ENCODE measurements at places on chromosomes 12 and 14.

DNA sequence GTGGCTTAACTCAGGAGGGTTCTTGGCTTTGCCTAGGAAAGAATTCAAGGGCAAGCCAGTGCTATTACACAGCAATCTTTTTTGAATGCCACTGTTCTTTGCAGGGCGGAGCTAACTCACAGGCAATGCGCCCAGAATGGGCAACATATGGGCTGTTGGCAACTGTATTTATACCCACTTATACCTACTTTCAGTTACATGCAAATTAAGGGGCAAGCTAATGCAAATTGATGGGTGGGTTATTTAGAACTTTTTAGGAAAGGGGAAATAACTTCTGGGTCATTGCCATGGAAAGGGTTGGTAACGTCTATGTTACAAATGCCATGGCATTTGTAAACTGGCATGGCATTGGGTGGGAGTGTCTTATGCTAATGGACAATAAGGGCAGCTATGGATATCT lies 85.4 kb downstream of the C12orf50 start:
- no peak for DNase-seq

GRCh38 chr12:14664434-14665023 lies 31.9 kb downstream of the GUCY2C start:
- DNase-seq = peak; percentile 17

- no peak for DNase-seq
Observed at GRCh38 chr12:107840186-107840585, 65.7 kb downstream of the ASCL4 start.

GRCh38 chr14:101037021-101037817 lies 133.7 kb upstream of the RTL1 start:
- DNase-seq = no peak

DNA sequence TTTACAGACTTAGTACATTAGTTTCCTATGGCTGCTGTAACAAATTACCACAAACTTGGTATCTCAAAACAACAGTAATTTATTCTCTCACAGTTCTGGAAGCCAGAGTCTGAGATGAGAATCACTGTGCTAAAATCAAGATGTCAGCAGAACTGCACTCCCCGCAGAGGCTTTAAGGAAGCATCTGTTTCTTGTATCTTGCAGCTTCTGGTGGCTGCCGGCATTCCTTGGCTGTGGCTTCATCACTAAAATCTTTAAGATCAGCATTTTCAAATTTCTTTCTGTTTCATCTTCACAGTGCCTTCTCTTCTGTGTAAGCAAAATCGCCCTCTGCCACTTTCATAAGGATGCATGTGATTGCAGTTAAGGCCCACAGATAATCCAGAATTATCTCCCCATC lies 9.4 kb downstream of the STON2 start:
- DNase-seq = no peak

GRCh38 chr12:121060149-121061001 lies 21.3 kb upstream of the OASL start:
- peak; percentile 61 for DNase-seq

DNA sequence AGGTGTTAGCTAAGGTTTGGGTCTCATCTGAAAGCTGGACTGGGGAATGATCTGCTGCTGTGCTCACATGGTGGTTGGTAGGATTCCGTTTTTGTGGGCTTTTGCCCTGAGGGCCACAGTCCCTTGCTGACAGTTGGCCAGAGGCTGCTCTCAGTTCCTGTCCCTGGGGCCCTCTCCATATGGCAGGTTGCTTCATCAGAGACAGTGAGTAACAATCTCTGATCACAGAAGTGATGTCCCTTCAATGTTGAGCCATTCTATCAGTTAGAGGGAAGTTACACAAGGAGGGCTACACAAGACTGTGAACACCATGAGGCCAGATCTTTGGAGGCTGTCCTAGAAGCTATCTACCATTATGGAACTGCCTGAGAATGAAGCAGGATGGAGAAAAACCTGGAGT lies 137.2 kb downstream of the AACS start:
- no peak for DNase-seq

- DNase-seq = no peak
Observed at GRCh38 chr12:94571556-94571955, 78.8 kb downstream of the TMCC3 start.

DNA sequence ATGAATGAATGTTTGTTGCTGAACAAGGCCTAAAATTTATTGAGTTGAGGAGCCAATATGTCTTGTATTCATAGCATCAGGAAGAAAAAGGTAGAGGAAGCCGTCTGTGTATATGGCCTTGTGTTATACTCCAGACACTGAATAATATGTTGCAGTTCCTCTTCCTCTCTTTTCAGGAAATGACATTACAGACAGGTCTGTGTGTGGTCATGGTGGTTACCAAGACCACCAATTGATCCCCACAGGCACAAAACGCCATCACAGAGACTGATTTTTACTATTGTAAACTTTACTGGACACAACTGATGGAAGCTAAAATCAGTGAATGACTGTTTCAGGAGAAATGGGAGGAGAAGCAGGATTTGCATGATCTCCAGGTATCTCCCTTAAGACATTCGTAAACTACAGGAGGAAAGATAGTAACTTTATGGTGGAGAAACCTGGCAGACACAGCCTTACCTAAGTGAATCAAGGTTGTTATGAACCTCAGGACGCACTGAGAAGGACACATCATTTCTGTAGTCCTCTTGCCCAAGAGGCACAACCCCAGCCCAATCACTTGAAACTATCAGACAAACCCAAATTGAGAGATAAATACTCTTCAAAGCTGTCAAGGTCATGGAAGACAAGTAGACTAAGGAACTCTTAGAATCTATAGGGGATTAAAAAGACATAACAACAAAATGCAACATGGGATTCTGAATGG lies 334.1 kb upstream of the RGS6 start:
- no peak for DNase-seq

GRCh38 chr12:124510301-124510970 lies 57.0 kb downstream of the NCOR2 start:
- no peak for DNase-seq

GRCh38 chr12:32504591-32504990 lies 105.2 kb downstream of the FGD4 start:
- no peak for DNase-seq

- DNase-seq = no peak
Observed at GRCh38 chr14:29043737-29044136, 277.1 kb downstream of the FOXG1 start.

DNA sequence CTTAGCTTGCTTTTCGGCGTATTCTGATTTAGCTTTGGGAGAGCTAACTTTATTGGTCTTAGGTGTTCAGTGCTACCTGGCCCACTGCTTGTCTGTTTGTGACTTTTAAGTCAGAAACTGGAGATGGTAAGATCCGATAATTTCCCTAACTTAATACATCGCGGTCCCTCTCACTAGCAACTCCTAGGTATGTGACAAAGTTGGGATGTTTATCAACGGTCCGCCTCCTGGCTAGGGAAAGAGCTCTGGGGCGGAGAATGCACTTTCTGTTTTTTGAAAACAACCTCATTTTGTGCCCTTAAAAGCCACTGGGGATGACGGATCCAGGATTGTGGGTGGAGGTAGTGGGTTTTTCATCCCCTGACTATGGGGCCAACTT lies 1.2 kb downstream of the CDKN1B start:
- DNase-seq = no peak

- DNase-seq = peak; percentile 12
Observed at GRCh38 chr12:7460375-7461259, 16.7 kb upstream of the CD163L1 start.

DNA sequence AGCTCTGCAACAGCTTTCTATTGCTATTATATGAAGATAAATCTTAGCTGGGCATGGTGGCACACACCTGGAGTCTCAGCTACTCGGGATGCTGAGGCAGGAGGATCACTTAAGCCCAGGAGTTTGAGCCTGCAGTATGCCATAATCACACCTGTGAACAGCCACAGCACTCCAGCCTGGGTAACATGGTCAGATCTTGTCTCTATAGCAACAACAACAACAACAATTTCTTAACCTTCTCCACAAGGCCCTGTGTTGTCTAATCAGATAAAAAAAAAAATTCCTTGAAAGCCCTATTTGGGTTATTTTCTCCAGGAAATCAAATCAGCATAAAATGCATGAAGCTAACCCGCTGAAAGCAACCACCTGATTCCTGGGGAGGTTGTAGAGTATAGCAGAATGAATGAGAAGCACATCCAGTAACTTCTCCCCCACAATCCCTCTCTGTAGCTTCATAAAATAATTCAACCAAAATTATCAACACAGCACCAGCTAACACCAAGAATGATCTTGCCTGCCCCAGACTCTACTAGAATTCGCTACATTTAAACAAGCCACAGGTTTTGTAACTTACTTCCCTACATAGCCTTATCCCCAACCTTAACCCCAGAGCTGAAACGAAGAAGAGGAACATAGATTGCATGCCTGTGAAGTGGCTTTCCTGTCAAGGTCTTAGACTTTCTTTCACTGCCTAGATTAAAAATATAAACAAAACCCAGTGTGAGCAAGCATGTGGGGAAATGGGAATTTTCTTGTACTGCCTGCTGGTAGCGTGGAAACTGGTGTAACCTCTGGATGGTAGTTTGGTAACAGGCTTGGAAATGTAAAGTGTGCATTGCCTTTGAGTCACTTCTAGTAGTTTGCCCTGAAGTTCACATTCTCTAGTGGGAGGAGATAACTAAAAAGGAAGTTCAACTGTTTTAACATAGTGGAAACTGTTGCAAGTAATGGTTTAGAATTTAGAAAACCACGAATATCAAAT lies 6.0 kb upstream of the STK38L start:
- no peak for DNase-seq

- DNase-seq = peak; percentile 58
Observed at GRCh38 chr14:105060751-105061427, 4.3 kb downstream of the GPR132 start.

DNA sequence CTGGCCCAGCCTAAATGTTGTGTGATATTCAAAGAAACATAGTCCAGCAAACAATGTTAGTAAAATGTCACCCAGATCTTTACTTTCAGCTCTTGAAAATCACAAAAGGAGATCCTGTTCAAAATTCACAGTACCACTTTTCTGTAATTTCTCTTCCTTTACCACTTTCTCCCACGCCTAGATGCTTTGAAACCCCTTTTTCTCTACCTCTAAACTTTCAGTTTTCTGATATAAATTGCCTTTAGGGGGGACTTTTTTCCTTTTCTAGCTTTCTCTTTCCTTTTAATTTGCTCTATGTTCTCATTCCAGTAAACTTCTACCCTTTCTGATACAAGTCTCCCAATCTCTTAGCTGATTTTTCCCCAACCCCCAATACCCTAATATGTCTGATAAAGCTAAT lies 101.8 kb downstream of the LMO3 start:
- DNase-seq = no peak

GRCh38 chr12:26469421-26470180 lies 274.2 kb downstream of the SSPN start:
- no peak for DNase-seq

GRCh38 chr12:97048421-97049035 lies 141.5 kb downstream of the NEDD1 start:
- DNase-seq = no peak

DNA sequence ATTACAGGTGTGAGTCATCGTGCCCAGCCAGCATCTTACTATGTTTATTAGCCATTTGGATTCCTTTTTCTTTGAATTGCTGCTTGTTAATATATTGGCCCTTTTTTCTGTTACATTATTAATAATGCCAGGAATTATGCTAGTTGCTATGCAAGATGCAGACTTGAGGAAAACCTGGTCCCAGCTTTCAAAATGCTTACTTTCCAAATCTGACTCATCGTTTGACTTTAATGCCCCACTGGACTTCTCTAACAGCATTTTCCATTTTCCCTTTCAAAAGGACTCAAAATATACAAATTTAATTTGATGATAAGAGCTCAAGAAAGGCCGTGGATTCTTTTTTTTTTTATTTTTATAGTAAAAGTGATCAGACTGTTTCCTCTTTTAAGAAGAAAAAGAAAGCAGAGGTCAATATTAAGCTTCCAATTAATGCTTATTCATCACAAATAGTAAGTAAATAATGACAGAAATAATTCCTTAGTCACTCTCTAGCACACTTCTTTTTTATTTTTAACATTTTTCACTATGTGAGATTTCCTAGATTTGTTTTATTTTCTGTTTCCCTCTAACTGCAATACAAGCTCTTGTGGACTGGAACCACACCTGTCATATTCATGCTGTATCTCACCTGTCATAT lies 146.1 kb upstream of the FGD4 start:
- no peak for DNase-seq
